Stromal cell of bone marrow (primary cell): ENCODE measurements at places on chromosomes 13 and 19.

DNA sequence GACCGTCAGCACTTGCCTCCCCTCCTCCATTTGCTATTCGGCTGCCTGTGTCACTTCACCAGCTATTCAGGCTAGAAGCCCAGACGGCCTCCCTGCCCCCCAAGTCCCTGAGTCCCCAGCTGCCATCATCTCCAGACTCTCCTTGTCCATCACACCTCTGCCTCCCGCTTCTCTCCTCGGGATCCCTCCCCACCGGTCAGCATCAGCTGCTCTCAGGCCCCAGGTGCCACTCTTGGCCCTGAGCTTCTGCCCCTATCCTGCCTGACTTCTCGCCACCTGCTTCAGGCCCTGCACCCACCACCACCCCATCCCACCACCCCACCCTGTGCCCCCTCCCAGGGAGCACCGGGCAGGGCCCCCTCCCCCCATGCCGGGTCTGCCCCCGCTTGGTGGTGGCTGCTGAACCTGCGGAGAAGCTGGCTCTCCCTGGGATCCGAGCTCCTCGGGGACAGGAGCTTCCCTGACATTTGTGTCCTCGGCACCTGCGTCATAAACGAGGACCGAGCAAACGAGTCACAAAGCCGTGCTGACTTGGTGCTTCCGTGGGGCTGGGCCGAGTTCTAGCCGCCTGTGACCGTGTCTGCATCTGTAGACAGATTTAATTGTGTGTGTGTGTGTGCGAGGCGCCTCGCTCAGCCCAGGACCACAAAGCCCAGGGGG, 70.3 kb upstream of the MCF2L start:
- no peak for DNase-seq

- DNase-seq: no peak
Observed at GRCh38 chr13:45779901-45780300, 71.7 kb downstream of the SIAH3 start.

- no peak for DNase-seq
Observed at GRCh38 chr13:24076109-24076508, 84.4 kb upstream of the SPATA13 start.

DNA sequence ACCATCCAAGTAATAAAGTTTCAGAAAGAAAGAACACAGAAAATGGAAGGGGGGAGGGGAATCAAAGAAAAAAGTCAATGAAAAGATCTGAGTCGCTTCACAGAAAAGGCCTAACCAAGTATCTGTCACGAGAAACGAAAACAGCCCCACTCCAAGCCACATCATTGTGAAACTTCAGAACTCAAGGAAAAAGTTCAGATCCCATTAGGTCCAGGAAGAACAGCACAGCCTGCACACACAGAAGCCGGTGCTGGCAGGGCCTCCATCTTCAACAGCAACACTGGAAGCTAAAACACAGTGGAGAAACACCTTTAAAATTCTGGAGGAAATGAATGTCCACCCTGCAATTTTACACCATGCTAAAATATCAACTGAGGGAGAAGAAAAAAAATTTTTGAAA, 8.0 kb downstream of the STK24 start:
- DNase-seq: no peak

DNA sequence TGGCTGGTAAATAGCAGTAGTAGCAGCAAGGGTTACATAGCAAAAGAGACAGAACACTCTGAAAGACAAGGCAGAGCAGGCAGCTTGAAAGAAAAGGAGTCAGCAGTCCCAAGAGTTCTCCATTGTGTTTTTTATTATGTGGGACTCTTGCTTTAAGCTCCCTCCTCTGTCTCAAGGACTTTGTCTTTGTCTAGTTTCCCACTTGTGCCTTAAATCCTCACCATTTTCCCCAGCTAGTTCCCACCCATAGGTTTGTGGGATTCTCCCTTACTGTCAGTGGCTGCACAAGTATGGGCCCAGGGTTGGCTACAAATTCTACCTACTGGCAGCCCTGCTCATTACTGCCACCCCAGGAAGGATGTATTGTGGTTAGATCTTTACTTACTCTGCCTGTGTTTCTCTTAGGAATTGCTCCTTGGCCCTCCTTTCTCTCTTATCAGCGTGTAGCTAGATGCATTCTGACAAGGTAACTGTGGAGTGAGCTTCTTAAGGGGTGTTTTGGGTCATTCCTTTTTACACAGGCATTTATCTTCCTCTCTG, 413.4 kb upstream of the PCDH9 start:
- DNase-seq: no peak

- DNase-seq: no peak
Observed at GRCh38 chr13:38905081-38905480, 85.5 kb downstream of the STOML3 start.

DNA sequence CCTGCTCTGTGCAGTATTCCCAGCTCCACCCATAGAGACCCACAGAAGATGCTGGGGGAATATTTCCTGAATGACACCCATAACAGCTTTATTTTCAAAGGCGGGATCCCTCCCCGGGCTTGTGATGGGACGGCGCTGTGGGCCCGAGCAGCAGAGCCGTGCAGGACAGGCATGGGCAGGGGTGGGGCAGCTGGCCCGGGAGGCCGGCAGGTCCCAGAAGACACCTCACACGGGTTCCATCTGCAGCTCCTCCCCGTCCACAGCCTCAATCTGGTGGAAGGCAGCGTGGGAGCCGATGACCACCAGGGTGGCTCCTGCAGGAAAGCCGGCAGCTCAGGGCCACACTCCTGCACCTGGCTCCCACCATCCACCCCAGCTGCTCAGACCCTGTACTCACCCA, 2.5 kb downstream of the RABAC1 start:
- DNase-seq: no peak

DNA sequence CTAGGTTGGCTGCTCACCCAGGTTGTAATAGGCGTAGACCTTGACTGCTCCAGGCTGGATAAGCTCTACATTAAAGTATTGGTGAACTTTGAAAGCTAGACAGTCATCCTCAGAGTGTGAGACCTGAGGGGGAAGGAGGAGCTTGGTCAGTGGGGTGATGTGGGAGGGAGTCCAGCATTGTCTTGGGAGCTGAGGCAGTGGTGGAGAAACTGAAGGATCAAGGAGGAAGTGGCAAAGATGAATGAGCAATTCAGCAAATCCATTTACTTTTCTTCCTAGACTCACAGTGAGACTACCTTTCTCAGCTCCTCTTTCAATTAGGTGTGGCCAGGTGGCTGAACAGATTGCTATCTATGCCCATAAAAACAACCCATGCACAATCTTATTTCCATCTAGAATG, 10.2 kb upstream of the TNFSF14 start:
- DNase-seq: no peak

DNA sequence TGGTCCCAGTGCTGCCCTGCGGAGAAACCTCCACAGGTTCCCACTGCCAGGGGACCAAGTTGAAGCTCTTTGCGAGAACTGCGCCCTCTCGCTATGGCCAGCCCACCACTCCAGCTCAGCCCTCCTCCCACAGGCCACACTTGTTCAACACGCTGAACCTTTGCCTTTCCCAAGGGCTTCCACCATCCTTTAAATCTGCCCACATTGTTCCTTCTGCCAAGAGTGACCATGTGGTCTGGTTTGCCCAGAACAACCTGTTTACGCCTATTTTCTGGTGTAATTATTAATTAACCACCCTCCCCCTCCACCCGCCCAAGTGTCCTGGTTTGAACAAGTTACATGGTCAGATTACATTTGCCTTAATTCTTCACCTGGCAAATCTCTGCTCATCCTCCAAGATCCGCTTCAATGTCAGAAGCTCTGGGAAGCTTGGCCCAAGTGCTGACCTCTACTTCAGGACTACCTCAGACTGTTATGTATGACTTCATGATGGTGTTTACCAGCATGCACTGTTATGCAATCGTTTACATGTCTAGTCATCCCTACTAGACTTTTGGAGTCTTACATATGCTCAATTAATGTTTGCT, 12.0 kb upstream of the USP12 start:
- no peak for DNase-seq

DNA sequence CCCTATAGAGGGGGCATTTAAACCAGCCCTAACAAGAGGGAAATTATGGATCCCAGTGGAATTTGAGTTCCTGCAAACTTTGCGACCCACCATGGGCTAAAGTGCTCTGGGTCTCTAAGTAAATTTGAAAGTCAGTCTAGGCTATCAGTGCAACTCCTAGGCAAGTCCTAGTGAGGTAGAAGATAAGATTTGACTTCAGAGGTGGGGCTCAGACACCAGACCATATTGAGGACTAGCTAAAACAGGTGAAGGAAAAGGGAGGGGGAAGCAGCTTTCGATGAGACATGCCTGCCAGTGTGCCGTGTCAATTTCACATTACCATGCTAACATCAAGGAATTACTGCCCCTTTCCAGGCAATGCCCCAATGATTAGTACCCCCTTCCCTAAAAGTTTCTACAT, 38.4 kb downstream of the CD320 start:
- no peak for DNase-seq

- no peak for DNase-seq
Observed at GRCh38 chr19:51740356-51740755, 11.3 kb downstream of the FPR1 start.

DNA sequence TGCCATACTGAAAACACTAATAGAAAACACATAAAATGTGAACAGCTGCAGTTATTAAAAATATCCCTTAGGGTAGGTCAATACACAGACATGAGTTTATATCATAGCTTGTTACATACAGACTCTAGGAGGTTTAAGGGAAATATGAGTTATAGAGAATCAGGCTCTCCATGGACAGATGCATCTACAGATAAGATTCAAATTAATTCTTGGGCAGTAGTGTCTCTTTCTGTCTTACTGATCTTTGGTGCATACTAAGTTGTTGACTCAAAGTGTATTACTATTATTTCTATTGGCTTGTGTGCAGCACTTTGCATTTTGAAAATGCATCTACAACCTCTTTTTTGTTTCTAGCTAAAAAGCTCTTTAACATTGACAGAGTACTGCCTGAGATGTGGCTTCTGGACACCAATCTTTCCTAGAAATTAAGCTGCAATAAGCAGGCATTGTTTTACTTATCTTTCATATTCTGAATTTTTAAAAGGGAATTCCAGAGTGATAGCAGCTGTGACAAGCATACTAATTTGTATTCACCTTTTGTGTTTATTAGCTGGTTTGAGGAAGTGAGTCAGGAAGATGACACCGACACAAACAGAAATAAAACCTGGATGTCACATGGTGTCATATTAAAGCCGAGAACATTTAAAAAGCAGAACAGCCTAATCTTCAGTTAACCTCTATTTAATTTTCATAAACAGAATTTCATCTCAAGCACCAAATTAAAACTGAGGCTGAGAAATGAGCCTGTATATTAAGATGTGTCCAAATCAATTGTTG, 399.0 kb downstream of the PCDH9 start:
- DNase-seq: no peak

DNA sequence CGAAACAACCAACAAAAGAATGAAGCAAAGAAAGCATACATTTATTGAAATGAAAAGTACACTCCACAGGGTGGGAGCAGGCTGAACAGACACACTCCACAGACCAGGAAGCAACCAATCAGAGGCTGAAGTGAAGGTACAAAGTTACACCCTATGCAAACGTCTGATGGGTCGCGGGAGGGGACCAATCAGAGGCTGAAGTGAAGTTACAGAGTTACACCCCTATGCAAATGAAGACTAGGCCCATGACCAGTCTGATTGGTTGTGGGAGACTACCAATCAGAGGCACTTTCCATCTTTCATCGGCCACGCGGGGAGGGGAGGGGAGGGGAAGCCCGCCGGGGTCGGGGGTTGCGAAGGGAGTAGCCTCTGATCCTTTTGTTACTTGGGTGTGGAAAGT, 12.4 kb upstream of the FBL start:
- no peak for DNase-seq

GRCh38 chr13:51906581-51906980, 44.8 kb downstream of the CCDC70 start:
- no peak for DNase-seq

- DNase-seq: no peak
Observed at GRCh38 chr13:96181911-96182310, 92.0 kb downstream of the HS6ST3 start.

DNA sequence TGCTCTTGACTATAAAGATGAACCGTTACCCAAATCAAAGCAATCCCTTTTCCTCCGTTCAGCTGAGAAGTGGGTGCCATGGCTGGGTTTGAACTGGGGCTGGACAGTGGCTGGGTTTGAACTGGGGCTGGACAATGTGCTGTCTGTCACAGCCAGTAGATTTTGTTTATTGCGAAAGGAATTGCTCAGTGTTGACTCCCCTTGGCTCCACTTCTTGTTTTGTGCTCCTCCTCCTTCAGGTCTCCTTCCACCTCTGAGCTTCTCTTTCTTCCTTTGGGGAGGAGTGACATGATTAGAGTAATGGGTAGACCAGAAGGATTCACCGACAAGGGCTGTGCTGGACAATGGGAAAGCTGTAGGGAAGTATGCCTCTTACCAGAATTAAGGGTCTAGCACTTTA, 19.4 kb upstream of the MBNL2 start:
- no peak for DNase-seq

DNA sequence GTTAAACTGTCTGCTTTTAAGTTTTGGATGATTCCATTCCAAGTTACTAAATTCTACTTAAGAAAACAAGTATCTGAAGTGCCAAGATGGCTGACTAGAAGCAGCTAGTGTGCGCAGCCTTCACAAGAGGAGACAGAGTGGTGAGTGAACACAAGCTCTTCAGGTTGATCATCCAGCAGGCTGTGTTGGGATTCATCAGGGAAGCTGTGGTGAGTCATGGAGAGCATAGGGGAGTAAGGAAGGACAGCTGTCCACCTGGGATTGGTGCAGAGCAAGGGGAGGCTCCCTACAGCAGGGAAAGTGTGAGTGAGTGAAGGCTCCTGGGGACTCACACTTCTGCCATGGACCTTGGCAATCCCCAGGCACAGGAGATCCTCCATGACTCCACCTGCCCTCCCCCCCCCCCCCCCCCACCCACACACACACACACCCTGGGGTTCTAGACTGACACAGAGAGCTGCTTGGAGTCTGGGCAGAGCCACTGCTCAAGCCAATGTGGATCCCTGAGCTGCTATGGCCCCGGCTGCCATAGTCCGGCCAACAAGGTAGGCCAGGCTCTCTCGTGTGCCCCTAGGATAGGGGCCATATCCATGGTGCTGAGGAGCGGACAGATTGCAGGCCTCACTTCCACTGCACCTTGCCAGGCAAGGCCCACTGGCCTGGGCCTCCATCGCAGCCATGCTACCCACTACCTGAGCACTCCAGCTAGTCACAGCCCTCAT, 23.5 kb downstream of the SLC25A15 start:
- DNase-seq: no peak

DNA sequence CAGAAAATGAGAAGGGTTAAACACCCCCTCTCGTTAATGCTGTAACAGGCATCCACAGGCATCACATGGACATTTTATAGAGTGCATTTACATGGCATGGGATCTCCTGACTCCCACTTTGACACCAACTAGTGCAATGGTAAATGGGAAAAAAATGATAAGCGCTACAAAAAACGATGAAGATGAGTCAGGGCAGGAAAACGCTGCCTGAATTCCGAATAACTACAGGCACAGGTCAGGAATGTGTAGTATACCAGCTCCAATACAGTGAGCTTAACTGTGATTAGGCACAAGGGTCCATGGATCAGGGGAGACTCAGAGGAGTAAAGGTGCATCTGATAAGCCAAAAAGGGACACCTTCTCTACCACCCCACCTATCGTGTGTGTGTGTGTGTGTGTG, 223.6 kb downstream of the FOXO1 start:
- DNase-seq: no peak

- DNase-seq: no peak
Observed at GRCh38 chr19:11131471-11131870, 24.1 kb downstream of the SPC24 start.

GRCh38 chr13:62137629-62138405, 722.2 kb upstream of the PCDH20 start:
- DNase-seq: no peak

GRCh38 chr19:31338069-31338776, 11.0 kb downstream of the TSHZ3 start:
- DNase-seq: no peak

- DNase-seq: no peak
Observed at GRCh38 chr13:50668049-50668448, 175.4 kb downstream of the DLEU7 start.
